Central memory CD4-positive, alpha-beta T cell (primary cell): ENCODE measurements at places on chromosomes 16 and 17.

DNA sequence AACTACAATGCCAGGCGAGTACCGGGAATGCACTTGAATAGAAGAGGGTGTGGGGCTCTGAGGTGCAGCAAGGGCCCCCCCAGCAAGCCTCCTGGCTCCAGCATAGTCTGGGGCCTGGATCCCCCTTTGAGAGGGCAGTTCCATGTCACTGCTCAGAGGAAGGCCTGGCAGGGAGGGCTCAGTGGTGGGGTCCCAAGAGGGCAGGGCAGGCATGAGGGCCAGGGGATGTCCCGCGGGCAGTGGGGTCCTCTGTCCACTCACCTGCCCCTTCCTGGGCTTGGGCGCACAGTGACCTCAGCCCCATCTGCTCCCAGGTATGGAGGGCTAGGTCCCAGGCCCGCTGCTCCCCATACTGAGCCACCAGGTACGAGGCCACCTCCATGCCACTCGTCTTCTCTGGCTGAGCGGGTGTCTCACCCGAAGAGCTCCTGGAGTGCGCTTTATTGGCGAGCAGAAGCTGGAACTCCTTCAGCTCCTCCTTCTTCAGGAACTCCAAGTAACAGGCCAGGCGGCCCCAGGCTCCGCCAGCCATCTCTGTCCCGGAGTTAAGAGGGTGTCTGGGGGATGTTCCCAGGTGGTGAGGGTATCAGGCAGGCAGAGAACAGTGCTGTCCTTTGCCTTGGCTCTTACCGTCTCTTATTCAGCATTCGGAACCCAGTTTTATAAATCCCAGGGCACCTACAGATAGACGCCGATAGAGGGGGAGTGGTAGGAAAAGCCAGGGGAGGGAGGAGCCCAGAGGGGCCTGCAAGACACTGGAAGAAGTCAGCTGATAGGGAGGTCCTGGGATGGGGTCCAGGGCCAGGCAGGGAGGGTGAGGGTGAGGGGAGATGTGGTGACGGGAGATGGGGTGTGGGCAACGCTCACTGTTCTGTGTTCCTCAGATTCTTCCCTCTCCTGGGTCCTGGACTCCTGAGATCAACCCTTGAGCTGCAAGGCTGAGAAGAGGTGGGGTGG, 605 bp downstream of the NLRP1 start:
- DNase-seq: no peak

DNA sequence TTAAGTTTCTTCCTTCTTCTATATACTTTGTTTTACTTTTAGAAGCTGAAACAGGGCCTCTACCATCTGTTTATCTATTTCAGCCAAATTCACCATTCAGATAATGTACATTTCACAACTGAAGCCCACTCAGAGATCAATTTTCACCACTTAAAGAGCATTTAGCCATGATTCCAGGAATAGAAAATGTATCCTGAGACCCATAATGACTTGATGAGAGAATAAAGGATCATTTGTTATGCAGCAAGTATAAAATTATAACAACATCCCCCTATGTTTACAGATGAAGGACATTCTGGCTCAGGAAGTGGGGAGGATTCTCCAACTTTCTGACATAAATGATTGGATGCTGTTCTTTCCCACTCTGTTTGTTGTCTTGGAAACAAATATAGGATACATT, 962.1 kb upstream of the EEF2KMT start:
- DNase-seq: no peak

DNA sequence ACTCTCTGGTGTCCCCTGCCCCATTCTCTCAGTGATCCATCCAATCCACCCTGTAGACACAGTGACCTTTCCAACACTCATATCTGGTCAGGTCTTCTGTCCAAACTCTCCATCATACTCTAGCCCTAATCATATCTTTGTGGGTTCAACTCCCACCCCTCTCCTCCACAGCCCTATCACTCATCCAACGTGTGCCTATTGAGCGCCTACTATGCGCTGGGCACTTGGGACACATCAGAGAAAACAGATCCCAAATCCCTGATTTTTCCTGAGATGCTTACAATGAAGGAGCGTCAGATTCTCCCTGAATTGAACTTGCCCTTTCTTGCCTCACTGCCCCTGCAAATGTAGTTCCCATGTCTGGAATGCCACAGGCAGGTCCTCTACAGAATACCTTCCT, 1.8 kb downstream of the DCTPP1 start:
- DNase-seq: no peak

DNA sequence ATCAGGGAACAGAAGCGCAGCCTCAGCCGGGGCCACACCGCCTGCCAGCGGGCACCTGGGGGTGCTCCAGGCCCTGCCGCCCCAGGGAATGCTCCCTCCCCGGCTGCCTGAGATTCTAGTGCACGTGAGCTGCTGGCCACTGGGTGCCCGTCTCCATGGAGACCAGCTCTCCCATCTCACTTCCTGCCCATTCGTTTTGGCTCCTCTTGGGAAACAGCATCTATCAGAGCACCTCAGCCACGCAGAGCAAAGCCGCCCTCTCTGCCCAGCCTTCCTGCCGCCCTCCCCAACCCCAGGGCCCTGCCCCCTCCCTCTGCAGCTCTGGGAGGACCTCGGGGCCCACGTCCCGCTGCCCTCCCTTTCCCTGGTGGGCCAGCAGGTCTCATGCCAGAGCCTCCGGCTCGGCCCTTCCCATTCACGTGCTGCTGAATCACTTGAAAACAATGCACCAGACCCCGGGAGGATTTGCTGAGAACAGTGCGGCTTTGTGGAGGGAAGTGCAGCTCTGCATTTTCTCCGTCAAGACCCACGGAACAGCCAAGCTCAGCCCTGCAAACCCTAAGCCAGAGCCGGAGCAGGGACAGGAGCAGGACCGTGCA, 19.4 kb downstream of the CEP295NL start:
- no peak for DNase-seq

DNA sequence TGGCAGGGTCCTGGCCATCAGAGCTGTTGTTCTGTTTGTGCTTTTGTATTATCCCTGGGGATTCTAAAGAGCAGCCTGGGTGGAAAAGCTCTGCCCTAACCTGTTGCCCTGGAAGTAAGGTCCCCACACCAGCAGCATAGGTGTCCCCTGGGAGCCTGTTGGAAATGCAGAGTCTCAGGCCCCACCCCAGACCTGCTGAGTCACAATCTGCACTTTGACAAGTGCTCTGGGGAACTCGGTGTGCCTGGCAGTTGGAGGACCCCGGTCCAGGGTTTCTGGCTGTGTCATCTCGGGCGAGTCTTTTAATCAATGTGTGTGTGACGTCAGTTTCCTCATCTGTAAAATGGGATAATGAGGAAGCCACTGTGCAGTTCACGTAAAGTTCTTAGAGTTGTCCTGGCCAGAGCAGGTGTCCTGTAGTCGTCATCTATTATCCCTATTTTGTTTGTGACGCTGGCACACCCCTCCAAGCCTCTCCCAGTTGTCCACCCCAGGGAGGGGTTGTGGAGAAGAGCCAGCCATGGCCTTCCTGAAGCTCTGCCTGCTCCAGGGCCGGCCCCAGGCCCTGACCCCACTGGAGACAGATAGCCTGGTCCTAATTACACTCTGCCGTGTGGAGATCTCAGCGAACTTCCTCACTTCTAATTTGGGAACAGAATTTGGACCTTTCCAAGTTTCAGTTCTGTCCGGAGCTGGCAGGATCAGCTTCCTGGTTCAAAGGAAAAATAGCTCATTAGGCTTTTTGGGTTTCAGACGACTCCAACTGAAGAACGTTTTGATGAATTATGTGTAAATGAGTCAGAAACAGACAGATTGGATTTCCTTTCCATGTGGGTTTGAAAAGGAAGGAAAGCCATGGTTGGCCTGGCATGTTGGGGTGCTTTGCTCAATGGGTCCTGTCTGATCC, 295.7 kb upstream of the FOXF1 start:
- no peak for DNase-seq

- DNase-seq: no peak
Observed at GRCh38 chr16:27852681-27853080, 210.8 kb downstream of the GSG1L start.

DNA sequence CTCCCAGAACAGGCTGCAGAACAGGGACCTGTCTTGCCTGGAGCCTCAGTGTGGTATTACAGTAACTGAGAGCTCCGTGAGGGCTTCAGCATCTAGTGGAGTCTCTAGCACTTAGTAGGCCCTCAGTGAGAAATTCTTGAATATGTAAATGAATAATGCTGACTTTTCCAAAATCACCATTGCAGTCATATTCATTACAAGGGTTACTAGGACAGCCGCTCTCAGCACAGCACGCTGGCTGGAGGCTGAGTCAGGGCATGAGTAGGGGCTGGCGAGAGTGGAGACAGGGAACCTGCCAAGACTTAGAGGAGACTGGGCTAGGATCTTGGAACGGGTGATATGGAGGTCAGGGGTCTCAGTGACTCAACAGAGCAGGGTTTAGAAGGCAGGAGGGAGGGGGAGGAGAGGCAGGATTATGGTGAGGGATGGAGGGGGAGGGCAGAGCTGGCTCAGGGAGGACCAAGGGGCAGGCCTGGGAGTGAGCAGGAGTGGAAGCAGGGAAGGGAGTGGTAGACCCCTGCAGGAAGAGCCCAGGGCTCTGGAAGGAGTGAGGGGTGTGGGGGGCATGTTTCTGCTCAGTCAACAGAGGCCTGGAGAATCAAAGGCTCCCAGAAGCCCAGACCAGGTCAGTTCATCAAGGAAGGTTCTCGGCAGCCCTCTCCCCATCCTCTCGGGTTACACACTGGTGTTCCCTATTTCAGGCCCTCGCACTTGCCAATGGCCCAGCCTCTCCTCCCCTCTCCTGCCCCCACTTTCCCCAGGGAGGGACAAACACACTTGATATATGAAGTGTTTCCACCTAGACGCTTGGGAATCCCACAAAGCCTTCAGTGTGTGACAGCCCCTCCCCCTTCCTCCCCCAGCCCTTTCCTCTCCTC, 42.3 kb downstream of the FZD2 start:
- DNase-seq: no peak

GRCh38 chr16:14562691-14563491, 67.2 kb downstream of the PARN start:
- no peak for DNase-seq

GRCh38 chr17:79986411-79987186, 49.1 kb downstream of the TBC1D16 start:
- DNase-seq: no peak

- no peak for DNase-seq
Observed at GRCh38 chr16:49556606-49557446, 183.2 kb downstream of the C16orf78 start.

GRCh38 chr17:27452828-27453227, 3.4 kb upstream of the KSR1 start:
- no peak for DNase-seq

- DNase-seq: no peak
Observed at GRCh38 chr17:4716081-4716480, 5.6 kb downstream of the ARRB2 start.

DNA sequence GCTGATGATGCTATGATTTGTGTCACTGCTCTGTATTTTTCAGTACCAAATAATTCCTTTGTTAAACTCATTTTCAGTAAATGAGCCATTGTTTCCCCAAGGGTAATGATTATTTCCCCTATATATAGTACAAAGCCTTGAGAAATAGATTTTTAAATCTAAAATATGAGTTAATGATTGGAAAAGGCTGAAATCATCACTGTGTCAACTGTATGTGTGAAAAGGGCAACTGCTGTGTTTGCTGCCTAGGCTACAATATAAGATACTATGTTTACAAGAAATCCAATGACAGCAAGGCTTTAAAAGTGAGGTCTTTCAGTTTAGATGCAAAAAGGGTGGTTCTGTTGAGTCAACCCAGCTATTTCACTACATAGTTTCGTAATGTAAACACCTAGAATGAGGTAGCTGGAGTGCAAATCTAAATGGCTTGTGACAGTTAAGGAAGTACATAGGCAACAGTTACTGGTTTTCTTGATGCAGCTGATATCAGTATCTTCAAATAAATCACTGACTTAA, 15.3 kb downstream of the NLK start:
- no peak for DNase-seq

DNA sequence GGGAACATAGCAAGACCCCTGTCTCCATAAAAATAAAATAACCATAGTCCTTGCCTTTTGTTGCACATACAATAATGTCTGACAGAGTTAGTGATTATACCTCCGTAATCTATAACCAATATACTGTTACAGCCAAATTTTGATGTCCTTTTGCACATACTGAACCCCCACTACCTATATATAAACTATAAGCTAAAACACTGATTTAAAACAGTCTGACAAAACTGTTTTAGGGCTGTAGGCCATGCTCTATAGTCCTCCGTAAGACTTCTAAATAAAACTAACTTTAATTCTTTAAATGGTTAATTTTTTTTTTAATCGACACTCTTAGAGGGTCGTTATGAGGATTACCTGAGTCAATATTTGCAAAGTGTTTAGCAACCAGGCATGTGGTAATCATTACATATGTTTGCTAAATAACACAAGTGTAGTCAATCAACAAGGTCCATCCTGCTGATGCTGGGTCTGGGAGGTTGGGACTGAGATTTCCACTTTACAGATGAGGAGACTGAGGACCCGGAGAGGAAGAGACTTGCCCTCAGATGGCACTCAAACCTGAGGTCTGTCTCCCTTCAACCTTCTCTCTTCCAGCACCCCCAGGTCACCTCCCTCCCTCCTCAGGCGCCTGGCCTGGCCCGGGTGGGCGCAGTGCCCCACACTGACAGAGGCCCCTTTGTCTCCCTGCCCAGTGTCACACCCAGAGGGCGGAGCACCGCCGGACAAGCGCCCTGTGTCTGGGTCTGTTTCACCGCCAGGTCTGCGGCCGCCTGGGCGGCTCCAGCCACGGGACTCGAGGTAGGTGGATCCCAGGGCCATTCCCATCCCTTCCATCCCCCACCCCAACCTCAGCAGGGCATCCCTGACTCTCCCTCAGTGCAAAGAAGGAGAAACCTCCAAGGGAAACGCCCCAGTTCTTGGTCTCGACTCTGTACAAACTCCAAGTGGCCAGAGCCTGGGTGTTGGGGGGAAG, 10.3 kb downstream of the ZNF385C start:
- no peak for DNase-seq

DNA sequence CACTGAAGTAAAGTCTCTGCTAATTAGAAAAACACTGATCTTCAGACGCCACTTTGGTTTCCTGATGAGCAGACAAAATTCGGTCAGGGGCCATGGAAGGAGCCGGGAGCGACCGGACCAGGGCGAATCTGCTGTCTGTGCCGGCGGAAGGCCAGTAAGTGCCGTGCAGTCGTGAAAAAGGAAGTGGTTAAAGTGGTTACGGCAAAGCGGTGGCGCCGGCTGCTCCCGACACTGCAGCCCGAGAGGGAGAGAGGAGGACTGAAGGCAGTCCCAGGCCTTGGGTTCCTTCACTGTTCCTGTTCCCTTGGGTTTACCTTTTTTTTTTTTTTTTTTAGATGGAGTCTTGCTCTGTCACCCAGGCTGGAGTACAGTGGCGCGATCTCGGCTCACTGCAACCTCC, 17.3 kb upstream of the HEXD start:
- peak; percentile 39 for DNase-seq

- no peak for DNase-seq
Observed at GRCh38 chr17:69405096-69405495, 9.4 kb upstream of the MAP2K6 start.
